ENCODE measurements at places on chromosomes 7 and 10.

GRCh38 chr10:80460399-80461207 is 6.5 kb downstream of the TSPAN14 start:
- DNase-seq, result no peak

DNA sequence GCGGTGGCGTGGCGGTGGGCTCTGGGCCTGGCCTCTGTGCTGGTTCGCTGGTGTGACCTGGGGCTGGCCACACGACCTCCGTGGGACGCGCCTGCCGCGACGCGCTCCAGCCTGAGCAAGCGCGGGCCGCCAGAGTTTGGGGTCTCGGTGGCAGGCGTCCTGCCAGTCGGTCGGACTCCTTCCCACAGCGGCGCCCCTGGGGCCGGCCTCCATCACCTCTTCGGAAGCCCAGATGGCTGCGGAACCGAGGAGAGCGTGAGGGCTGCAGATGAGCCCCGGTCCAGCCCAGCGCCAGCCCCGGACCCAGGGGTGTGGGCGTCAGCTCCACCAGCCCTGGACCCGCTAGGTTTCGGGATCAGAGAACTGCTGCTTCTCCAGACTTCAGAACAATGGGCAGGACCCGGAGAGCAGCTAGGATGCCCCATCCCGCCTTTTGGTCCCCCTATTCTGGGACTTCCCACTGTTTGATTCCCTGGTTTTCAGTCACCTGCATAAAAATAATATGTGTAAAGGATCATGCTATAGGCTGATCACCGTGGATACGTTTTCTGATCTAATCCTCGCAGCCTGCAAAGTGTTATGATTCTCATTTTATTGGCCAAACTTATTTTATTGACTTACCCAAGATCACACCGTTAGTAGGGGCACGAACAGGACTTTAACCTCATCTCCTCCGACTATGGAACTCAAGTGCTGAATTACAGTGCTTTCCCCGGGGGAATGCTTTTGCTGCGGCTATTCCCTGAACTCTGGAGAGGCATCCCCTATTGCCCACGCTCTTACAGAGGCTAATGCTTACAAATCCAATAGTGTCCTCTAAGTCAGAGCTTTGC is 2.8 kb downstream of the CYP26C1 start:
- DNase-seq, result no peak

DNA sequence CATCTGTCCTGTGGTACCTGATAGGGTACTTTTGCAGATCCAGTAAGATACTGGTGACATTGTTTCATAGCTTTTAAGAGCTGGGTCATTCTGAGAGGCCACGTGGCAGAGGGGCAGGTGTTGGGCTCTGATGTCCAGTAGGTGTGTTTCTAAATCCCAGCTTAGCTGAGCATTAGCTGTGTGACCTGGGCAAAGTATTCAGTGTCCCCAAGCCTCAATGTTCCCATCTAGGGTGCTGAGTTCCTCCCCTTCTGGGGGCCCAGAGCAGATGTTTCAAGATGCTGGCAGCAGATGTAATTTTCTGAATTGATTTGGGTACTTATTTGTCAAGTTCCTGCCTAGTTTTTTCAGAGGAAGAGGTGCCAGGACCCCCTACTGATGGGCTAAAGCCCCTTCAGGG is 52.9 kb downstream of the NEURL1 start:
- DNase-seq, result no peak

GRCh38 chr7:155665079-155665956 is 20.9 kb downstream of the RBM33 start:
- no peak for DNase-seq

- no peak for DNase-seq
Observed at GRCh38 chr10:94777886-94778458, 15.5 kb downstream of the CYP2C19 start.

DNA sequence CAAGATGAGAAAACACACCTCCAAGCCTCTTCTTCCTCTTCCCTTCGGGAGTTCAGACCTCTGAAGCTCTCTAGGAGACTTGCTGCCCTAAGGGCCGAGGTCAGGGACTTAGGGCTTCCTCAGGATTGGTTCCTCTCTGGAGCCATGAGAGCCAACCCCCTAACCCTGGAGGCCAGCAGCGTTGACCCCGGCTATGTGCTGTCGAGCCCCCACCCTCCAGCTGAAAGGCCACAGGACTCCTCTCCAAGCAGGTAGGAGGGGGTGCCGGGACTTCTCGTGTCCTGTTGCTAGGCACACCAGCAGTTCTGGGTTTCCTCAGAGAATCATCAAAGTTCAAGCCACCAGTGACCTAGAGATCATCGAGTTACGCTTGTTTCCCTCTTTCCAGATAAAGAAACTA is 87.4 kb downstream of the ARHGAP22 start:
- no peak for DNase-seq

- DNase-seq, result no peak
Observed at GRCh38 chr10:98832196-98832595, 385.5 kb upstream of the HPS1 start.

DNA sequence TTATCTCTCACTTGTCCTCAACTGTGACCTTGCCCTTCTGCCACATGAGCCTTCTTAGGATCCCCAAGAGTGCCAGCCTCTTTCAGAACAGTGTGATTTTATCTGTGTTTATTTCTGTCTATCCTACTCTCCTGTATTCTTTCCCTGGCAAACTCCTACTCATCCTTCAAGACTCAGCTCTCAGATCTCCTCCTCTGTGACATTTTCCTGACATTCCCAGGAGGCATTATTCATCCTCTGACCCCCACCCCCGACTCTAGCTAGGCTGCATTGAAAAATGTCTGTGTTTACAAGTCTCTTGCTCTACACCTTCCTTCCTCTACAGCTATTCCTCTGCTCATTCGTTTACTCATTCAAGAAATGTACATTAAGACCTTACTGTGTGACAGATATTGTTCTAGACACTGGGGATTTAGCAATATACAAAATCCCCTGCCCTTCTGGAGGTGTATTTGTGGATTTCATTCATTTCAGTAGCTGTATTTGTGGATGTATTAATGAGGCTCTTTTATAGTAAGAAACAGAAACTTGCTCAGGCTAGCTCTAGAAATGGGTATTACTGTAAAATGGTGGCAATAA is 61.4 kb upstream of the COMTD1 start:
- DNase-seq, result no peak

DNA sequence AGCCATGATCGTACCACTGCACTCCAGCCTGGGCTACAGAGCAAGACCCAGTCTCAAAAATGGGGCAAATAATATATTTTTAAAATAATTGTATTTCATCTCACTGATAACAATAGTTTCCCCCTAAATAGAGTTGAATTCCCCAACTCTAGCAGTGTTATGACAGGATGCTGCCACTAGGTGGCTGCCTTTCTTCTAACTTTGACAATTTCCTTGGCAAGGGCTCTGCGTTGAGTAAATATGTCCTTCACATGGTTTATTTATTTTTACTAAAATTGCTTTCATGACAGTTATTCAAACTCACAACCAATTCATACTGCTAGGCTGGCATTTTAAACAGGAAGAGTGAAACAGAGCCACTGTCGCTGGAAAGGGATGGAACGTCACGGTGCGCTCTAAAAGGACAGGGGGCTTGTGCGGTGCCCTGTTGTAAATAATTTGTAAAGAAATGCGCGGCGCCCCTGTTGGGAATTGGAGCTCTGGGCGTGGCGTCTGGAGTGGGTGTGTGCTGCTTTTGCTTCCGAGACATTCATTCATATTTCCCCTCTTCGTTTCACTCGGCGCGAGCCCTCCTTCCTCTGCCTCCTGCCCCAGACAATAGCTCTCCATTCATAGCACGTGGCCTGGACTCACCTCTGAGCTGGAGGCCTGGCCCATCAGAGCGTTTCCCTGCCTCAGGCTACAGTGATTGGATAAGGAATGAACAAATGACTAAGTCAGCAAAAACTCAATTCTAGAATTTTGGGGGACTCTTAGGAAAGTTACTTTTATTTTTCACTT is 20.5 kb upstream of the PITRM1 start:
- peak; percentile 33 for DNase-seq

DNA sequence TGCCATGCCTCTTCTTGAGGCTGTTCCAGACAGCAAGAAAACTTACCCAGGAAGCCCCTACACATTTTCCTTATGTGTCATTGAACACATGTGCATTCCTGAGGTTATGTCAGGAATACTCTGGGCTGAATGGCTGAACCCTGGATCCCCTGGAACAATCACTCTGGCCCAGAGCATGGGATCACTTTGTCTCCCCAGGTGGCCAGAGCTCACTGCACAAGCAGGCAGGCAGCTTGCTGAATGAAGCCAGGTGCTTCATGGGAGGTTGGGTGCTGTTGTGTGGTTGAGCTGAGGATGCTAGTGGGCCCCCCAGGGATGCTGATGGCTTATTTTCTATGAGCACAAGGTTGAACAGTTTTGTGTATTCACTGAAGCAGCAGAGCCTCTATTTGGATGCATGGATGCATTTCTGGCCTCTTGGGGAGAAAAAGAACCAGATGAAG is 54.7 kb upstream of the NPTX2 start:
- DNase-seq, result no peak

DNA sequence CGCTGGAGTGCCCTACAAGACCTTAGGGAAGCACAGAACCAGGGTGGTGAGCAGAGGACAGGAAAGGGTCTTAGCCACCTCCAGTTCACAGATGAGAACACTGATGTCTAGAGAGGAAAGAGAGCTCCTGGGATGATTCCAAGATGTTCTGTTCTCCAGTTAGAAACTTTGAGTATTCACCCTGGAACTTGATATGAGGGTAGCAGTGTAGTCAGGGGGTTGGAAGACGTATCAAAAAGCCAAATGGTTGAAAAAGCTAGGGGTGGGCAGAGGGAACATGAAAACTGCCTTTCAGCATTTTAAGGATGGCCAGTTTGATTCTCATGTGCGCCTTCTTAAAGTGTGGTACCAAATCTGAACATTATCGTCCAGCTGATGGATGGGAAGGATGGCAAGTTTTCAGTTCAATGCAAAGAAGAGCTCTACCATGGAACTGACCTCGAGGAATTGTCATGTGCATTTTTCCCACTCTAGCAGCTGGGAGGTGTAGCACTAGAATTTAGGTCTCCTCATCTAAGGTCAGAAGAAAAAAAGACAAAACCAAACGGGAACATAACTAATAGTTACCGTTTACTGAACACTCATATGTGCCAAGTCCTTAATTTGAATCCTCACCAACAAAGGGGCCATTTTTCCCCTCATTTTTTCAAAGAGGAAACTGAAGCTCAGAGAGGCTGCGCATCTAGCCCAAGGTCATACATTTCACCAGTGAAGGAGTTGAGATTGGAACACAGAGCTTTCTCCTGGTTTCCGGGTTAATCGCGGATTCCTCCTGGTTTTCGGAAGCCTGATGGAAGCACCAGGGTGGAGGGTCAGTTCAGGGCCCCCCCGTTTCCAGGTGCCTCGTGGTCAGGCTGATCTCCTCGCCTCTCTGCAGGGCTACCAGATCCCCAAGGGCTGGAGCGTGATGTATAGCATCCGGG is 6.0 kb upstream of the CYP26A1 start:
- no peak for DNase-seq

- no peak for DNase-seq
Observed at GRCh38 chr7:148144827-148145226, 445.7 kb upstream of the C7orf33 start.

DNA sequence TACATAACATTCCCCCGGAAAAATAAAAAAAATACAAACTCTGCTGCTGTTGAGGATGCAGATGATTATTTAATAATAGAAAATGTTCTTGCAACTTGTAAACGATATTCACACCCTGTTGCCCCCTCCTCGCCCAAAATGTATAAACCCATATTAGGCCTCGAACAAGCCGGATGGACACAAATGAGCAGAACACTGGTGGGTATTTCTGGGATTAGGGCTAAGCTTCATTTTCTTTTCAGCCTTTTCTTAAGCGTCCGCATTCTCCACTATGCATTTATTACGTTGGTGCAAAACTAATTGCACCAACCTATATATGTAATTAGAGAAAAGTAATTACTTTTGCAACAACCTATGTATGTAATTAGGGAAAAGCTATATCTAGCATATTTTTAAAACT is 349 bp upstream of the GNG11 start:
- DNase-seq, result no peak

DNA sequence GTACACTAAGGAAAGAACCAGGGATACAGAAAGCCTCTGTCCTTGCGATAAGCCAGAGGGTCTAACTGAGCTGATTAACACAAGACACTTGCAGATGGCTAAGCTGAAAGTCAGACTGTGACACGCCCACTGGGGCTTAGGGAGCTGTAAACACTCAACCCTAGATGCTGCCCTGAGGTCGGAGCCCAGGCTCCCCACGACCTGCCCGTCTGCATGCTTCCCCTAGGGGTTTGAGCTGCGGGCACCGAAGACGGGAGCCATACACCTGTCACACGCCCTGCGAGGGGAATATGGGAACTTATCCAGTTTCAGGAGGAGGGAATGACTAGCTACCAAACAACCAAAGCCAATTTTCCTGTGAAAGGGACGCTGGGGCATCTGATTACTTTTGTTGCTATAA is 96.0 kb downstream of the HTR5A start:
- no peak for DNase-seq

GRCh38 chr7:99748846-99749579 is 14.0 kb upstream of the CYP3A7 start:
- DNase-seq, result no peak

GRCh38 chr7:158369290-158369689 is 218.3 kb downstream of the PTPRN2 start:
- DNase-seq, result no peak

DNA sequence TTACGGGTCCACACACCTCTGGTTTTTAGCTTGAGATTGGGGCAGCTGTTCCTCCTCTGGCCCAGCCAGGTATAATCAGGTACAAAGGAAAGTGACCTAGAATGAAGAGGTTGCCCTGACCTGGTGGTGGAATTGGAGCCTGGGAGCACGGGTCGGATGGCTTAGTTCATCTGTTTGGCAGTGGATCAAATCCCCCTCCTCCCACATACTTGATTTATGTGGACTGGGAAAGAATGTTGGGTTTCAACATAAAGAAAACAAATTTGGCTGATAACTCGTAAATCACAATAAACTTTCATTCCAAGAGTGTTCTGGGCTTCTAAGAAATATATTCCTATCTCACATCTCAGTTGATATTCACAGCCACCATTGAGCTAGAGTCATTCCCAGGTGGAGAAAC is 186.8 kb downstream of the CUX1 start:
- no peak for DNase-seq

GRCh38 chr10:31081937-31082840 is 50.5 kb upstream of the ZNF438 start:
- no peak for DNase-seq

GRCh38 chr7:111018960-111019736 is 71.8 kb upstream of the LRRN3 start:
- DNase-seq, result no peak

- DNase-seq, result no peak
Observed at GRCh38 chr10:84801156-84801555, 472.8 kb downstream of the CCSER2 start.

DNA sequence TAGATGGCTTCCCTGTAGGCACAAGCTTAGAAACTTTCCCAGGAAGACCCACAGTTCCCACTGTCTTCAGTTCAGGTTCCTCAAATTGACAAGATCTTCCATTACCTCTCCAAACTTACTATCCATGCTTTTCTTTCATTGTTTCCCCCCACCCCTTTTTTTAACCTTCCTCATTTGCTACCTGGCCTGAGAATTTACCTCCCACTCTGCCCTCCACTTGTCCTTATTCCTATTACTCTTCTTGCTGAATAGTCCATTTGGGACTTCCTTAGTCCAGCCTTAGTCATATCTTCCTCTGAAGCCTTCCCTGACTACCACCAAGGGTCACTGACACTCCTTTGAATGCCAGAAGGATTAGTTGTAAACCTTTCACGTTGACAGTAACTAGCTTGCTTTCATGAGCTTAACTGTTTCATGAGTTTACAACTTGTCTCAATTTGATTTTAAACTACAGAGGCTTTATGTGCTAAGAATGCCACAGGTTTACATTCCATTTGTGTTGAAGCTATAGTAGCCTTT is 1.2 kb upstream of the CALU start:
- DNase-seq, result no peak

- no peak for DNase-seq
Observed at GRCh38 chr10:133276100-133276434, 601 bp downstream of the ADAM8 start.

All from CD8-positive, alpha-beta memory T cell (primary cell).